Stimulated activated CD8-positive, alpha-beta memory T cell treated with anti-CD3 and anti-CD28 coated beads, Interleukin-4, amount 100 ng/mL, for 1 hour (primary cell): ENCODE measurements at places on chromosomes 11 and 22.
A peak's percentile ranks its signal among the peaks of the same experiment; 100 is the strongest.

GRCh38 chr11:73017024-73017751 lies 124.9 kb downstream of the FCHSD2 start:
- DNase-seq: no peak

- DNase-seq: no peak
Observed at GRCh38 chr11:17636721-17637120, 82.7 kb upstream of the MYOD1 start.

GRCh38 chr11:115257678-115258077 lies 246.5 kb downstream of the CADM1 start:
- DNase-seq: no peak

GRCh38 chr11:103338621-103339484 lies 229.6 kb downstream of the DYNC2H1 start:
- no peak for DNase-seq

DNA sequence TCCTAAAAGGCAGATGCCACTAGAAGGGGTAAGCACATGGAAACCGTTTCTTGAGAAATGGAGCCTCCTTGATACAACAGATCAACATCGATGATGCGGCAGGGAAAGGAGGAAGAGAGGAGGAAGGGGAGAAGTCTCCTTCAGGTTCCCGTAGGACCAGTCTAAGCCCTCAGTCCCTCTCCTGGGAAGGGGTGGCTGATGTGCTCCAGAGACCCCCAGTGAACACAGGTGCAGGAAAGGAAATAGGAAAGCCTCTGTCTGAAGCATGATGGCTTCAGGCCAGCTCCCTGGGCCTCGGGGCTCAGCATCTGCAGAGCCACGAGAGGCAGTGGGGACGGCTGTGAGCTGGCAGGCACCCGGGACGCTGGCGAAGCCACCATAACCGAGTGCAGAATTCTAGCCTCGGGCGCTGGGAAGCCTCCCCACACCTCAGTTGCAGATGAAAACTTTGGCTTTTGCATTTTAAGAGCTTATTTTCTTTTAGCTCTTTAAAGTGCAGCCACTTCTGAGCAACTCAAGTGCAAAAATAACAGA lies 1.8 kb downstream of the SPATA19 start:
- no peak for DNase-seq

GRCh38 chr11:113305440-113306336 lies 8.7 kb upstream of the TTC12 start:
- DNase-seq: peak; percentile 30

DNA sequence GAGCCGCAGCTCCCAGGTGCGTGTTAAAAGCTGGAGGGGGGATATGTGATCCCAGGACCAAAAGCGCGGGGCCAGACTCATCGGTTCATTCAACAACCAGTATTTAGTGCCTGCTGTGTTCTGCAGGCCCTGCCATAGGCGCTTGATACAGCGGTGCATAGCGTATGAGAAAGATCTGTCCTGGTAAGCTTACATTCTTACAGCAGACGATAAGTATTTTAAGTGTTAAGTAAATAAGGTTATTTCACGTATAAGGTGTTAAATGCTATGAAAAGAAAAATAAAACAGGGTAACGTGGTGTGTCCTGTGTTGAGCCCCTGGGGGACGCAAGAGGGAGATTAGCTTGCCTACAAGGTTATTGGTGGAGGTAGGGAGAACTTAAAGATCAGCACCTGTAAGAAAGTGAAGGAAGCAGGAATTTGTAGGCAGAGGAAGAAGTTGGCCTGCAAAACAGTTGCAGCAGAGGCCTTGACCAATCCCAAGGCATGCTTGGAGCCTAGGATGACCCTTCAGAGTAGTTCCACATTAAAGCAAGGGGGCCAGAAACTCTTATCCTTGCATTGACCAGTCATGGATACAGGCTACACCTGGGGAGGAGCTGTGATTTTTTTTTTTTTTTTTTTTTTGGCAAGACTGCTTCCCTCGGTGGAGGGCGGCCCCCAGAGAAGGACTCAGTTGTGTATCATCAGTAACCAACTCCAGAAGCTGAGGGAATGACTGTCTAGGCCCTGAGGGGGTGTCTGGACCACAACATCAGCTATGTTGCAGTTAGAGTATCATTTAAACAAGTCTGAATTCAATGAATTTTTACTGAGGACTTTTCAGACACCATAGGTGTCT lies 487 bp upstream of the LIPT2 start:
- DNase-seq: no peak

GRCh38 chr11:92227959-92228935 lies 3.6 kb downstream of the FAT3 start:
- no peak for DNase-seq

DNA sequence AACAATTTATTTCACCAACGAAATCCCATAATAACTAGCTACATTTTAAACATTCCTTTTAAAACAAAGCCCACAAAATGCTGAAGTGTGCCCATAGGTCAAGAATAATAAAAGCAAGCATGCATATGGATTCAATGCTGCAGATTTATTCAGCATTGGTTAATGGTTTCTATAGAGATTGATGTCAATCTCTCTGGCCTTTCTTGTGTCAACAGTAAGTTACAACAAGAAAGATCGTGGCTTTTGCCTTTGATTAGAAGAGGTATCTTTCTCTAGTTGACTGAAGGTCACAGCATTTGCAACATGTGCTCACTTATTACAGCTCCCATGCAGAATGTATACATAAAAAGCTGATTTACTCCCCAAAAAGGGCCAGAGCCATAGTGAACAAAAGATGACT lies 1.4 kb upstream of the SOX6 start:
- DNase-seq: no peak

DNA sequence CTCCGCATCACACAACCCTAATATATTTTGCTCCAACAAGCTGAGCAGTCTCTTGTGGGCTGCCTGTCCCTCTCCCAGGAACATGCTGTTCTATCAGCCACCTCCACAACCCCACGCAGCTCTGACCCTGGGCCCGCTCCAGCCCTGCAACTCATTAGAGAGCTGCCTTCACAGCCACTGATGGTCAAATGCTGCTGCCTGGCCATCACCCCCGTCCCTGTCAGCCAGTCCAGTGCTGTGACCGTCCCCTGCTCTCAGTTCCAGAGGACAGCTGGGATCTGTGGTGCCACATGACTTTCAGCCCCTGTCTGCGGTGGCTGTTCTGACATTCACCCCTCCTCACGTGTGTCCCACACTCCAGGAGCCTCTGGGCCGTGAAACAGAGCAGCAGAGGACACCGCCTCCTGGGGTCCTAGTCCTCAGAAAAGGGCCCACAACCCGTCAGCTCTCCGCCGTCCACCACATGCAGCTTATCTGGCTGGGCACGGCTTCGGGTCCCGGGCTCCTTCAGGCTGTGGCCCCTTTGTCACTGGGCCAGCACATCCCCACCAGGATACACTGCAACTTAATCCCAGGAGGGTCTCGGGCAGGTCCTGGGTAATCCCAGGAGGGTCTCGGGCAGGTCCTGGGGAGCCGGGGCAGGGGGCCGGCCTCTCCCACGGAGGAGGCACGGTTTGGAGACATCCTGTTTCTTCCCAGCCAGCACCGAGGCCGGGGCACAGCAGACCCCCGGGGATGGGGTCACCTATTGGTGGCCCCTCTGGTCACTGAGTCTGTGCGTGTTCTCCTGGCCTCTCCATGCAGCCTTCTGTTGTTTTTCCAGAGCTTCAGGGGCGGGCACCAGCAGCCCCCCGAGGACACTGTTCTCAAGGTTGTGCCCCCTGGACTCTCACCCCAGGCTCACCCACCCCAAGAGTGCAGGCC lies 15.1 kb downstream of the CRELD2 start:
- no peak for DNase-seq

DNA sequence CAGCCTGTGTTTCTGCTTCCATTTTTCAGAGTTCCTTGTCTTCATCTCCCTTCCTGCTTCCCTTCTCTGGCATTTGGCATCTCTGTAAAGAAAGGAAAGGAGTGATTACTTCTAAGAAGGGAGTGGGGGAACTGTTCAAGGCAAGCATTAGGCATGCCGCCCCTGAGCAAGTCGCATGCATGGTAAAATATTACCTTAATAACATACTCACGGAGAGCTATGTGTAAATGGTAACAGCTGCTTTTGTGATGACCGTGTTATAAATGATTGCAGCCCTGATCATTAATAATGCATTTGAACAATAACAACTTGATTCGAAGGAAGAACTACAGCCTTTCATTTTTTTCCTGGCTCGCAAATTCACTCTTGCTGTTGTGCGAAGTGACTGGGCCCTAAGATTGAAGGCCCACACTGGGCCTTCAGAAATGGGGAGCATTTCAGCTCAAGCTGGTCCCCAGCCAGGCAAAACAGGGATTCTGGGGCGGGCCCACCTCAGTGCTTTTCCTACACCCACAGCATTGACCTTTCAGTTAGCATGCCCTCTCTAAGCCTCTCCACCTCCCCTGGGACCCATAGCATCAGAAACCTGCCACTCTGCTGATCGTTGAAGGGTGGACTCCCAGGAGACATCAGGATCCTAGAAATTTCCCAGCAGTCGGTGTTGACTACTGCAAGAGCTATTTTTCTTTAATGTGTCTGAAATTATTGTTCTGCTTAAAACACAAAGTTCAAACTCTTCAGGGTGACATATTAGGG lies 263.0 kb upstream of the CADM1 start:
- no peak for DNase-seq
